Panc1 (cell line): ENCODE measurements at places on chromosomes 6 and 20.

DNA sequence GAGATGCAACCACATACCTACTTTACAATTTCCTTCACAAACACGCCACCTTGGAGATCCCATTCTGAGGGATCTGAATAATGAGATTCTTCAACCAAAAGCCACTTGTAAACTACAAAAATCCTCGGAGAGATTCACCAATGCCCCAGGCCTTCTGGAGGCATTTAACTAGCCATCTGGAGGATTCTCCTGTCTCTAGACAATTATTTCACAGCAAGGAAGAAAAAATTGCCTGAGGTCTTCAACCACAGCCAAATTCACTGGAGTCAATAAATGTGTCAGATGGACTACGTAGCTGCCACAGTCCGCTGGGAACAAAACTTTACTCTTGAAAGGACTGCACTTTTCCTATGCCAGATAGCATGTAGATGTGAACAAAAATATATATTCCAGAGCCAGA is 19.0 kb upstream of the DCDC2 start:
- no peak for DNase-seq

- no peak for DNase-seq
Measured at GRCh38 chr6:47071681-47072080, 29.5 kb upstream of the ADGRF1 start.

DNA sequence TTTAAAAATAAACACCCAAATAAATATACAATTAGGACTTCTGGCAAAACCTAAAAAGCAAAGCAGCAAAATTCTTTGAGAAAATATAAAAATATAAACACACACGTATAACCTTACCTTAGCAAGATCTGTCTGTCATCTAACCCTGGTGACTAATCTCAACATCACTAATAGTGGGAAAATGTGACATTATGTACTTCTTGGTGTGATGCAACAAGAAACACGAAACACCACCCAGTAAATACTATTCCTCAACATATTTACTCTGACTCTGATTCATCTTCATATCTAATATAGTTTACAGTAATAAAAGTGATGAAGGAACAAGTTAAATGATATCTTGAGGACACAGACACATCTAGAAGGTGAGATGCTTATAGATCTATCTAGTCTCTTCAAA is 332.6 kb upstream of the MANEA start:
- no peak for DNase-seq

GRCh38 chr6:145755682-145756081 is 20.4 kb upstream of the EPM2A start:
- DNase-seq, result no peak

DNA sequence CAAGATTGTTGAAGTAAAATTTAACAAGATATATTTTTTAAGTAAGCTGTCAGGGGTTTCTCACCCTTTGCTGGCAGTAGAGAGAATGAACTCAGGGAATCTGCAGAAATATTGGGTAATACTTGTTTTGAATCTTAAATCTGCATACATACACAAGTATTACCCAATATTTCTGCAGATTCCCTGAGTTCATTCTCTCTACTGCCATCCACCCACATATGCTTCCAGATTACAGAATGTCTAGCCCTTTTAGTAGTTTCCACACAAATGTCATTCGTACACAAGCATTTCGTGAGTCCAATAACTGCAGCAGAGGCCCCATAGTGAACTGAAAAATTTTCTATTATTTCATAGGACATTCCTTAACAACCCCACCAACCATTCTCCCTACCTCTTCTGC is 69.6 kb upstream of the TNFRSF21 start:
- no peak for DNase-seq
